ENCODE measurements at places on chromosomes 16 and 17.

DNA sequence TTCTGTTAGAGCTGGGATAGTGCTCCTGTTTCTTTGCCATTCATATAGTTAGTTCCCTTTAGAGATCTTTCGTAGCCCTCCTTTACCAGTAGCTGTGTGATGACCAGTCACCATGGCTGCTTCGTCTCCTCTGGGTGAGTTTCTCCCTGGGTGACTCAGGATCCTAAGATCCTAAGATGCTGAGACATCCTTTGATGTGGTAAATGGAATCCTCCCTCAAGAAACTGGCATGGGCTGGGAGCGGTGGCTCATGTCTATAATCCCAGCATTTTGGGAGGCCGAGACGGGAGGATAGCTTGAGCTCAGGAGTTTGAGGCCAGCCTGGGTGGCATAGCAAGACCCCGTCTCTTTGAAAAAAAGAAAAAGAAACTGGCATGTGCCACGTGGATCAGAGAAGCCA is 5.9 kb downstream of the PHAF1 start:
- DNase-seq: no peak

DNA sequence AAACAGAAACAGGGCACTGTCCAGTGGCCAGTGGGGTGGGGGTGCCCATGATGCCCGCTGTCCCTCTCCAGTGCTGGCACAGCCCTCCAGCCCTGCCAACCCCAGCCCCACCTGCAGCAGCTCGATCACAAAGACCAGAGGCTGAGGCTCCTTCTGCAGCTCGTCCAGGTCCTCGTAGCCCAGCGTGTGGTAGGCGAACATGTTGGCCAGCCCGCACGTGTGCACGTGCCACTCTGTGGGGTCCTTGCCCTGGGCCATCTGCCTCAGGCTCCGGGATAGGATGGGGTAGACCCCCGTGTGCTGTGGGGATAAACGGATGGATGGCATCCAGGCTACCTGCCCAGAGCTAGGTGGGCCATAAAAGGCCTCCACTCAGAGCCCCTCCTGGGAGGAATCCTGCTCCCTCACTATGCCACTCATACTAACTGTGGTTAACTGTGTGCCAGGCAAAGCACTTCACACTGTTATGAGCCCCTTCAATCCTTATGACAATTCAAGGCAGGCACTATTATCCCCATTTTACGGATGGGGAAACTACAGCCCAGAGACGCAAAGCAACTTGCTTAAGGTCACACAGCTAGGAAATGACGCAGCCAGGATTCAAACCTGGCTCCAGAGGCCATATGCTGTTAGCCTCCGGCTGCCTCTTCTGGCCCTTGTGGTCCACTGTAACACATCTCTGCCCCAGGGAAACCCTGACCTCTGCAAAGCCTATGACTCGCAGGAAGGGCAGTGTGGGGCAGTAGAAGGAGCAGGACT is 6.5 kb downstream of the AIPL1 start:
- DNase-seq: no peak

- no peak for DNase-seq
These were observed 22.3 kb downstream of the MAP3K14 start for GRCh38 chr17:45294506-45294905.

DNA sequence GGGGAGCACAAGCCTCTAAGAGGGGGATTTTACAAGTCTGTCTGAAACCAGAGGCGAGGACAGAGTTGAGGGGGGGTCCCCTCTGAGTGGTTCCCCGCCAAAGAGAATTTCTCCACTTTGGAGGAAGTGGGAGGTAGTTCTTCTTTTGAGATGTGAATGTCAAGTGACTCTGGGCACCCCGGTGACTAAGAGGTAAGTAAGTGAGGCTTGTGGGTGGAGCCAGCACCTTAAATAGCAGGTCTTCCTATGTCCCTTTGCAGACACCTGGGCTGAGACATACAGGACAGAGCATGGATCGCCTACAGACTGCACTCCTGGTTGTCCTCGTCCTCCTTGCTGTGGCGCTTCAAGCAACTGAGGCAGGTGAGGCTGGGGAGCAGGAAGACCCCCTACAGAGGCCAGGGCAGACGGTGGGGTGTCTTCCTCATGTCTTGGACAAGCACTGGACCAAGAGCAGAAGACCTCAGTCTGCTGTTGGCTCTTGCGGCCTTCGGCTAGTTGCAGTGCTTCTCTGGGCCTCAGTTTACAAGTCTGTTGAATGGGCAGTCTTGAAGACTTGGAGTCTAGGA is at the start of gene CCL22:
CCL22 (plus strand) TSS at position 257 of the 569 bp plus-strand sequence; CDS start at position 291, 34 bp downstream.
- DNase-seq: no peak

DNA sequence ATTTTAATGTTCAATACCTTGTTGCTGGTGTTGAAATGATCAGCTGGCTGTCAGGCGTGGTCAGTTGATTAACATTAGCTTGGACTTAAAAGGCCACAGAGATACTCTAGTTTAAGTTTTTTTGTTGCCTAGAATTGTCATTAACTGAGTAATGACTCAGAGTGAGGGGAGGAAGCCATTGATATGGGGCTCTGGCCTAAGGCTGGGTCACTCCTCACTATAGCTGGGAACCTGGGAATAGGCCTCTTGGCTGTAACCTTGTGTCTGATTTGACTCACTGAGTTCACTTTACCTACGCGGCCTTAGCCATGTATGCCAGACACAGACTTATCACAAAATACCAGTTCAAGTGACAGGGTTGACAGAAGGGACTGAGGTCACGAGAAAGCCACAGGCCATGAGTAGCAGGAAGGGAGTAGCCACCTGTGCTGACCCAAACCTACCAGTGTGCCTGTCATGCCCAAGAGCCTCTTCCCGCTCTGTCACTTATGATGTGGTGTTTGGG is 37.9 kb upstream of the ADCY7 start:
- DNase-seq: no peak

GRCh38 chr16:48574140-48574539 is 35.8 kb downstream of the N4BP1 start:
- DNase-seq: no peak

DNA sequence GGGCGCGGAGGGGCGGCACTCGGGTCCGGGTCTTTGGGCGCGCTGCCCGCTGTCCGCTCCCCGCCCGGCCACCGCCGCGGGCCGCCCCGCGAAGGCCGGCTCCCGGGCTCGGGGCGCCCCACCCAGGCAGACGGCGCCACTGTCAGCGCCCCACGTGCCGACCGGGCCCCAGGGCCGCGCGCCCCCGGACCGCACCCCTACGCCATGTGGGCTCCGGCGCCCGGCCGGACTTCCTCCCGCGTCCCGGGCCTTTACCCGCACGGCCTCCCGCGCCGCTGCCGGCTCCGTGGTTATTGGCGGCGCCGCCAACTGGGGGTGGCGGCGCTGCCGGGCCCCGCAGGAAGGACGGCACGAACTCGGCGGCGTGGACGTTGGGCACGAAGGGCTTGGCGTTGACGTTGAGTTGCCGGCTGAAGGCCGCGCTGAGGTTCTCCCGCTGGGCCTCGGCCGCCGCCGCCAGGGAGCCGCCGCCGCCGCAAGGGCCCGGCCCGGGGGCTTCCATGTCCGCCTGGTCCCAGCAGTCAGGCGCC is 577 bp downstream of the GSPT1 start:
- peak; percentile 36 for DNase-seq

- no peak for DNase-seq
These were observed 76.0 kb downstream of the CMIP start for GRCh38 chr16:81520560-81521135.

GRCh38 chr17:15448580-15448956 is 18.9 kb downstream of the CDRT4 start:
- DNase-seq: no peak

GRCh38 chr17:75617218-75617617 is 16.0 kb upstream of the SMIM5 start:
- DNase-seq: no peak

- DNase-seq: no peak
These were observed 254.8 kb upstream of the TBX2 start for GRCh38 chr17:61144617-61145564.
